ENCODE measurements at places on chromosomes 5 and 9.

- DNase-seq: no peak
Measured at GRCh38 chr9:129674229-129674628, 8.8 kb downstream of the PRRX2 start.

- no peak for DNase-seq
Measured at GRCh38 chr5:169305366-169305765, 4.4 kb upstream of the SLIT3 start.

GRCh38 chr5:180135128-180135955, 63.8 kb upstream of the RNF130 start:
- DNase-seq: no peak

GRCh38 chr5:91850031-91850430, 466.9 kb upstream of the ARRDC3 start:
- DNase-seq: no peak

- DNase-seq: no peak
Measured at GRCh38 chr9:82115331-82115730, 126.8 kb downstream of the SPATA31D1 start.

GRCh38 chr9:74887041-74887980, at the start of gene TRPM6:
TRPM6 (minus strand) TSS chr9:74887921; CDS start chr9:74887856, 65 bp downstream.
- no peak for DNase-seq

GRCh38 chr9:129836311-129837007, 1.2 kb downstream of the USP20 start:
- DNase-seq: no peak

DNA sequence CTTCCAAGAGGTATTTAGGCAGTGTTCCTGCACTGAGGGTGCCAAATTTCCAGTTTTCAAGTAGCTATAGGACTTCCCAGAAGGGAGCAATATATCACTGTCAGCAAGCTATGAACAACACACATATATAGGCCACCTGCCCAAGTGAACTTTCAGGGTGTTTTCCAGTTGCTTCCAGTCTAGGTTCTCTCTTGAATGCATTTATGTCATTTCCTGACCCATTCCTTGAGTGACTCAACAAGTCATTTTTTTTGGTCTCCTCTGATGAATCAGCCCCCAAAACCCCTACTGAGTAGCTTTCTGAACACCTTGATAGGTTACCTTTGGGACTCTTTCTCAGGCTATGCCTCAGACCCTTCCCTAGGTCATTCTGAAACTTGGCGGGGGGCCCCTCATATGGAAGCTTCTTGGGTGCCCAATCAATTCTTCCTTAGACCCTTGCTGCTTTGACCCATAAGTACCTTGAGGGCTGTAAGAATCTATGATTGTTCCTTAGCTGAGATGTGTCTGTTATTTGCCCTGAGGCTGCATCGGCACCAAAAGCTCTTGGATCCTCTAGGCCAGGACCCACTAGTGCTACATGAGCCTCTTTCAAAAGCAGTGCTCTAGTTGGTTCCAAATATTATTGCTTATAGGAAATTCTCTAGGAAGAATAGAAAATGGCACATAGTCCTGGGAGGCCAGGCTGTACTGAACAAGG, 12.4 kb downstream of the DNAJB5 start:
- DNase-seq: no peak

GRCh38 chr5:172486451-172486850, 32.1 kb upstream of the SH3PXD2B start:
- no peak for DNase-seq

DNA sequence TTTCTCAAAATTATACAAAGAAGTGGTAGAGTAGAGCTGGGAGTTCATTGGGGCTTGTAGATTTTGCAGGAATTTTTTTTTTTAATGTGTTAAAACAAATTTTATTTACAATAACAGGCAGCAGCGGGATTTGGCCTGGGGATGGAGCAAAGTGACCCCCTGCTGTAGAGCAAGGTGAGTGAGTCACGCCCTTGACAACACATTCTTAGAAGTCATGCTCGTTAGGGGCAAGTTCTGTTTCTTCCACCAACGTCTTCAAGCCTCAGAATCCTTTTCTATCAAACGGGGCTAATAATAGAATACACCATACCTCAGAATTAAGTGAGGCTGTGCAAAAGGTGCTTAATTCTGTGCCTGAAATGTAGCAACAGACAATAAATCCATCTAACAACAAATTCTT, 1.1 kb upstream of the ANKDD1B start:
- DNase-seq: no peak

- DNase-seq: no peak
Measured at GRCh38 chr5:94249430-94249829, 369.0 kb downstream of the KIAA0825 start.

DNA sequence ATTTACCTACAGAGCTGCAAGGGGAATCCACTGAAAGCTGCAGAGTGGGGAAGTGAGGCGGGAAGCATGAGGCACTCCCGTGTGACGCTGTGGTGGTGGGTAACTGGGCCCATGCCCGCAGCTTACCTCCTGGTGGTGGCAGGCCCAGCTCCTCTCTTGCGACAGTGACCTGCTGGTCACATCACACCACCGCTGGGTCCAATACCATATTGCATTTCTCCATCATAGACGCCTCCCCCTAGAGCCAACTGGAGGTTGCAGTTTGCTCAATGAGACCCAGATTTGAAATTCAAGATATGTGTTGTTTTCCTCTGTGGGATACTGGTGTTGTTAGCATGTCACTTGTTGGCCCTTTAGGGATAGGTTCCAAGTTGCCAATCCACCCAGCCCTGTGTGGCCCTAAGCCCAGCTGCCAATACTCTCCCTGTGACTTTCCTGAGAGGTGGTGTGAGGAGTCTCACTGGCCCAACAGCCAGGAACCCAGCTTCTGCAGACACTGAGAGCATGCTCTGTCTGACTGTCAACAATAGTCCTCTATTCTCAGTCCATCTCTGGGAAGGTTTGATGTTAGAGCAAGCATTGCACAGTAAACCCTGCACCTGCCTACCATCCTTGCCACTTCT, 428.3 kb downstream of the GADD45G start:
- no peak for DNase-seq

- no peak for DNase-seq
Measured at GRCh38 chr5:80509362-80509761, 21.5 kb downstream of the FAM151B start.

GRCh38 chr5:16976625-16977008, 40.5 kb upstream of the MYO10 start:
- DNase-seq: no peak

- no peak for DNase-seq
Measured at GRCh38 chr5:80781356-80781755, 126.6 kb upstream of the DHFR start.

GRCh38 chr9:107102011-107102410, 181.1 kb upstream of the RAD23B start:
- no peak for DNase-seq

- no peak for DNase-seq
Measured at GRCh38 chr9:111037708-111038330, 451 bp downstream of the LPAR1 start.

GRCh38 chr5:173597304-173597703, 19.1 kb downstream of the BOD1 start:
- no peak for DNase-seq

- DNase-seq: no peak
Measured at GRCh38 chr5:89758146-89758545, 651.4 kb downstream of the CETN3 start.
